Suppressor macrophage treated with lipopolysaccharide for 4 hours (primary cell): ENCODE measurements at places on chromosomes 7 and 10.

DNA sequence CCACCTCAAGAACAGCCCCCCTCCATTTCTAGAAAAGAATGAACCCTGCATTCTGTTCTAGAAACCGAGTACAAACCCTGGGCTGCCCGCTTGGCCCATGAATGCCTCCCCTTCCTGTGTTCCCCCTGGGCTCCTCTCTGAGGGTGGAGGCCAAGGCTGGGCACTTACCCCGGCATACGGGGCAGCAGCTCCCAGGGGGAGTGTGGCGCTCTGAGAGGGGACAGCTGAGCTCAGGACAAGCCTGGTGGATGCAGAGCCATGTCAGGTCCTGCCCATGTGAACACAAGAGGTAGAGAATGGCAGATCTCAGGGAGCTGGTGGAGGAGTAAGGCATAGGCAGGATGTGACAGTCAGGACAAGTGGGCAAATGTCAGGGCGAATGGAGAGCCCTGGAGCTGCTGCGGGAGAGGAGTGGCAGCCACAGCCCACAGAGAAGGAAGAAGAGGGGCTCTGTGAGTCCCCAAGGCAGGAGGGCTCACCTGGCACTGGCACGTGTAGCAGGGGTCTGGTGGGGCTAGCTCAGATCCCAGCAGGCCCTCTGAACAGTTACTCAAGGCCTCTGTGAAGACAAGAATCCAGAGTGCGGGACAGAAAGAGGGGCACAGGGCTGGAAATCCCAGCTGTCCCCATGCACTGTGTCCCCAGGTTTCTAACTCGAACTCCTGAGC is 18.9 kb downstream of the ATP6V1F start:
- DNase-seq: no peak

- no peak for DNase-seq
Measured at GRCh38 chr7:105650382-105650970, 69.2 kb upstream of the EFCAB10 start.

DNA sequence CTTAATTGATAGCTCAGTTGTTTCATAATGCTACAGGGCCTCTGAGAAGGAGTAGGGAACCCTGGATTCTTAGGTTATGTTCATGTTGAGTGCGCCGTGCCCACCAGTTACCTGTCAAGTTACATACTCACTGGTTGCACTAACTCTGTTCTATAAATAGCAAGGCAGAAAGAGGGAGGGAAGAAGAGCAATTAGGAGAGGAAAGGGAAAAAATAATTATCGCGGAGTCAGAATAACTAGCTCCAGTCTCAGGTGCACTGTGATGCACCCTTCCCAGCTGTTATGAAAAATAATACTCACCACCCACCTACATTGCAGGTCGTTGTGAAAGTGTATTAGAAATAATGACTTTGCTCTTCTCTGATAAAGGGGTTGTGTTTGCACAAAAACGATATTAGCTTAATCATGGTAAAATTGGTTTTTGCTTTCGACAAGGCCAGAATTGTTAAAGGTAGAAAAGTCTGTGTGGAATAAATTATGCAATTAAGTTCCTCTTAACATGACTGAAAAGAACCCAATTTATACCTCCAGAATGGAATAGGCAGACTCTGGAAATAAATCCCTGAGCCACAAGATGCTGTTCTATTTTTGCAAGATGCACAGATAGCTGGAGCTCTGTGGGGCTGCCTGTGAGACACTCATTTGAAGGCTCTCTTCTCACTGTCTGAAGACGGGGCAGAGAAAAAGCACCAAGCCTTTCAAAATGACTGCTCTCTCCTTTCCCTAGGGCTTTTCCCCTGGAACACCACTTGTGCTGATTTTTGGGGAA is 137.6 kb upstream of the PITRM1 start:
- DNase-seq: no peak

GRCh38 chr7:2714636-2715035 is 26.6 kb downstream of the AMZ1 start:
- DNase-seq: no peak

- DNase-seq: no peak
Measured at GRCh38 chr10:46560952-46561351, 4.5 kb upstream of the GPRIN2 start.

GRCh38 chr7:46586406-46586805 is 665.3 kb upstream of the IGFBP3 start:
- no peak for DNase-seq

- peak; percentile 14 for DNase-seq
Measured at GRCh38 chr7:55432939-55433784, 68.0 kb downstream of the LANCL2 start.

- DNase-seq: no peak
Measured at GRCh38 chr7:125602441-125602840, 672.8 kb upstream of the POT1 start.

DNA sequence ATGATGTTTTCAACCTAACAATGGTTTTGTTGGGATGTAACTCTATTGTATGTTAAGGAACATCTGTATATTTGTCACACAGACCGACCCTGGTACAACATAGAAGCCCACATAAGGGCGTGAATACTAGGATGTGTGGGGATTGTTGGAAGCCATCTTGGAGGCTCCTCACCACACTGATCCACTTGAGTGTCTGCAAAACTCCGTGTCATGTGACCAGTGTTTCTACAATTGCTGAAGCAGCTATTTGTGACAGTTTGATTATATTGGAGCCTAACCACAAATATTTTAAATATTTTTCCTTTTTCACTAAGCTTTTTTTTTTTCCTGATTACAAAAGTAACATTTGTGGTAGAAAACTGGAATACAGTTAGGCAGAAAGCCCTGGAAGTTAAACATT is 27.9 kb downstream of the RALA start:
- DNase-seq: no peak

DNA sequence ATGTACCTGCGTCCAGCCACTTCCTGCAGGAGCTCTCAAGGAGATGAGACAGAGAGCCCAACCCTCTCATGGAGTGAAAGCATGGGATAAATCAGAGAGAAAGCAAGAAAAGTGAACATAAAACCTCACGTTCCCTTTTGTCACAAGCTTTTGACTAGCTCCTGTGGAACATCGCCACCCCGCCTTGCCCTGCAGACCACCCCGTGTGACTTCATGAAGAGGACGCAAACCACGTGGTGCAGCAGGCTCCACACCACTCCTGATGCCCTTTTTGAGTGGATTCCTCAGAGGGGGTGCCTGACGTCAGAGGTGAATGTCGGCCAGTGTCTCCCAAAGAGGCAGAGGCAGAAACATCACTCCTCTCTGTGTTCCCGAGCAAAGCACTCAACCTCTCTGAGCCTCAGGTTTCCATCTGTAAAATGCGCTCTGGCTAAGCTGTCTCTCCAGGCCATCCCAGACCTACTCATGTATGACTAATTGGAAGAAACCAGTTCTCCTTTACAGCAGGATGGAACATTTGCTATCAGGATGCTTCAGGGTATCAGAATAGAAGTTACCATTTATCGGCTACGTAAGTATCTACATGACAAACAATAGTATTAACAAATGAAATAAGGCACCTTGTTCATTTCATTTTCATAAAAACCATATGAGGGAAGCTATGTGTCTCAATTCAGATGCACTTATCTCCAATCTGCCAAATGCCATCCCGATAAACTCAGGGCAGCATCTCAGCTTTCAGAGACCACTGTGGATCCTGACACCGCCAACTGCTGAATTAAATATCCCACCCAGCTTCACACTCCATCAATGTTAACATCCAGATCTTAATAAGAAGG is 5.3 kb downstream of the ZNF488 start:
- DNase-seq: no peak

DNA sequence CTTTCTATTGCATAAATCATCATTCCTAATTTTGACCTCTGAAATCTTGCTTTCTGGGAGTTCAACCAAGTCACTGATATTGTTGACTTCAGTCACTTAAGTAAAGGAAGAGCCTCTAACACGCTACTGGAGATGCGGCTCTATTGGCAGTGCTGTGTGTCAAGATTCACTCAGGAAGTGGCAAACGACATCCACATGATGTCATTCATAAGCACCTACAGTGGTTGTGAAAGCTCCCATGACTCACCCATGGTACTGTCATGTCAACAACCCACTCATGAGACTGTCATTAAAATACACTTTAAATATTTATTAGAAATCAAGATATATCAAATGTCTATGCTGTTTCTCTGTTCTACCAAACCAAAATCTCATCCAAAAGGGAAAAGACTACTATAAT is 52.5 kb upstream of the LHFPL3 start:
- DNase-seq: peak; percentile 10

DNA sequence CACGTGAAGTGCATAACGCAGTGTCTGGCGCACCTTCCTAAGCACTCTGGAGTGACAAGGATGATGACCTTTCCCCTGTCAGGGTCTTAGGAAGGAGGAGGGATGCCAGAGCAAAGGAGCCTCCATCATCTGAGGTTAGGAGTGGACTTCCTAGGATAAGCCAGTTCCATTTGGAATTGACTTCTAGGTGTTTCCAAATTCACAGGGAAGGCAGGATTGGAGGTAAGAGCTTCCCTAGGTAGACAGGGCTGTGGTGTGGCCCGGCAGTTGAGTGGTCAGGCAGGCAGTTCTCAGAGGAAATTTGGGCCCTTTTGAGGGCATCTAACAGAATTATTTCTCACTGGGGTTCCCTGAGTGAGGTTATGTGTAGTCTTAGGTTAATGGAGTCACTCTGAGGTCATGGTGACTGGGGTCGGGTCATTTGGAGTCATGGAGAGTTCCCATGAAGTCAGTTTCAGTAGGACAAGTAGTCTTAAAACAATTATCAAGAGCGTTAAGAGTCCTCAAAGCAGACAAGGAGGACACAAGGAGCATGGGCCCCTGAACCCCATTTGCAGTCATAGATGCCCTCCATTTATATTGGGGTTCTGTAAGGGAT is 8.2 kb downstream of the PPIF start:
- peak; percentile 62 for DNase-seq
